GM12878 (cell line): ENCODE measurements at places on chromosomes 11 and 22. TPM values are rescaled to one million over a fixed set of nuclear protein-coding genes. Genes with fewer than 3 reads are reported as not detected.

Gene CRYAB
- total RNA-seq: not detected in 2 replicates

Gene CALCA
- total RNA-seq: not detected in 2 replicates

DNA sequence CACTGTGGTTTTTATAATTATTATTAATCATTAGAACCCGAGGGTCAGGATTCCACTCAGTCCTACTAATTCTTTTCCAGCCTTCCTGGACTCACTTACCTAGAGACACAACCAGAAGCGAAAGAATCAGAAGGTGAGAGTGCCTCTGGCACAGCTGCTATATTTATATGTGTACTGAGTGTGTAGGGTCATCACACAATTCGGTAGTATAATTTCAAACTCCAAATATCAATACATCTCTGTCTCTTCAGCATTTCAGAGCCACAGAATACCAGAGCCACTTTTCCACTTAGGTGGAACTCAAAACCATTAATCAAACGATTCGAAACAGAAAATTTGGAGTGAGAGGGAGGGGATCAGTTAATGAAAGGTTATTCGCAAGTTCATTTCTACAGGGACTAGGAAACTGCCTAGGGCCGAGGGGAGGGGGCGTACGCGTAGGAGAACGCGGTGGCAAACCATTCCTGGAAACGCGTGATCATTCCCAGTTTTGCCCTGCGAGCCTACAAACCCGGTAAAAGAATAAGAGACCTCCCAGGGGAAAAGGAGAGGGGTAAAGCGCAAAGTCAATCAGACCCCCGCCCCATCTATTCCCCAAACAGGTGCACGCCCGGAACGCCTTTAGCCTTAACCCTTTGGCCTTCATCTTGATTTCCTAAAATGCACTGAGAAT, 5.4 kb downstream of the BSX start:
- DNase-seq: no peak
- H3K27me3 ChIP-seq: peaks cover 48% of the 10 kb centered on the region
- H3K36me3 ChIP-seq: no peaks in the 10 kb centered on the region
- H3K4me1 ChIP-seq: no peaks in the 10 kb centered on the region
- no peak overlapping the region for H3K4me3 ChIP-seq

GRCh38 chr22:28857288-28857687, 26.1 kb upstream of the ZNRF3 start:
- no peak overlapping the region for H3K4me3 ChIP-seq
- no peaks in the 10 kb centered on the region for H3K36me3 ChIP-seq
- no peak for DNase-seq
- no peaks in the 10 kb centered on the region for H3K4me1 ChIP-seq
- no peaks in the 10 kb centered on the region; the same call in 1 of the 2 replicates for H3K27me3 ChIP-seq

DNA sequence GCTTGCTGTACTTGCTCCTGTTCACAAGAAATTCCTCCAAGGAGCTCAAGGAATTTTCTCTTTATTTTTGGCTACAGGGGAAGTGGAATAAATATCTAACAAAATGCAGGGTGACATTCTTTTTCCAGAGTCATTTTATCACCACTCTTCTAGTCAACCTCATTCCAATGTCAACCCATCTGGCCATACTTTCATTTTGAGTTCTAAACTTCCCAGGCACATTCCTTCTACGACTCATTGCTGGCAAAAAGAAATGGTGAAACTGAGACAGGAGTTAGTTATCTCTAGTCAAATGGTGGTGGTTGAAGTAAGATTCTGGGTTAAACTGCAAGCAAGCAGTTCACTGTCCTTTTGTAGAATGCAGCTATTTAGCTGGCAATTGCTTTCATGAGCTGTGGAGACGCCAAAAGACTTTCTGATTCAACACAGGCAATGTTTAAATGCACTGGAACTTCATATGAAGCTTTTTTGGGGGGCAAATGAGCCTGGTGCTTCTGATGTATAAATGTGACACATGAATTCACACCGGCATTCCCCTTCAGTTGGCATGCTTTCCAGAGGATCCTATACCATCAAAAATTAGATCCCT, 304.6 kb downstream of the CADM1 start:
- peaks cover 5% of the 10 kb centered on the region; the same call in 1 of the 2 replicates for H3K4me1 ChIP-seq
- H3K27ac ChIP-seq: no peak overlapping the region
- H3K27me3 ChIP-seq: peaks cover 3% of the 10 kb centered on the region; the same call in 1 of the 2 replicates
- no peaks in the 10 kb centered on the region for H3K36me3 ChIP-seq
- DNase-seq: no peak

DNA sequence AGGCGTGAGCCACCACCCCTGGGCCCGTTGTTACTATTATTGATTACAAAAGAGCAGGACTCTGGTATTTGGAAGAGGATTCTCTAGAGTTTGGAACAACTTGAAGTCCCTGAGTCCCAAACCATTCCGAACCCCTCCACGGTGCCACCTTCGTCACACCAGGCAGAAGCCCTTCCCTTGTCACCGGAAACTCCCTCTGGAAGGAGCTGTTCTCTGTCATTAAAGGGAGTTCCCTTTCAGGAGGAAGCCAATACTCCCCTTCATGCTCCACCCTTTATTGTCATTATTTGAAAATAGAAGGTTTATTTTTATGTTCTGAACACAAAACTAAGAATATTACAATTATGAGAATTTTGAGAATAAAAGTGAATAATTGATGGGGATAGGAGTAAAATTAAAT, 5.1 kb upstream of the C11orf24 start:
- peaks cover 14% of the 10 kb centered on the region for H3K4me1 ChIP-seq
- no peak overlapping the region for H3K27ac ChIP-seq
- no peak overlapping the region for H3K4me3 ChIP-seq
- DNase-seq: no peak
- H3K27me3 ChIP-seq: no peaks in the 10 kb centered on the region

DNA sequence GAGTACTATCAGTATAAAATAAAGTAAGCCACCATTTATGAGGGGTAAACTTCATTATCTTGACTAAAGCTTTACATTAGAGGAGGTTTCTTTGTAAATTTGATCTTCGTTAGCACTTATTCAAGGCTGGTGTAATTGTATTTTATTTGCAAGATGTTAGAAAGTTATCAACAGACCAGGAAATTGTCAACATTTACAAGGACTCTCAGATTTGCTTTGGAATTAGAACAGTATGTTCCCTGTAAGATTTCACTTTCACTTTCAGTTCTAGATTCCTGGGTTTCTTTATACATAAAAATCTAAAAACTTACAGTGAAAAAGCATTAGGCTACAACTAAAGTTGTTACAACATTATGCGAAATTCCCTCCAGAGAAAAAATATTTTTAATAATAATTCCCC, 4.6 kb upstream of the BIRC3 start:
- no peaks in the 10 kb centered on the region for H3K27me3 ChIP-seq
- H3K27ac ChIP-seq: peak overlapping the region; percentile 97
- H3K36me3 ChIP-seq: no peaks in the 10 kb centered on the region
- DNase-seq: no peak

- peaks cover 19% of the 10 kb centered on the region for H3K4me1 ChIP-seq
- H3K27ac ChIP-seq: no peak overlapping the region
- DNase-seq: no peak
- H3K4me3 ChIP-seq: no peak overlapping the region
These were observed 3.3 kb downstream of the C2CD2L start for GRCh38 chr11:119110439-119110838.

DNA sequence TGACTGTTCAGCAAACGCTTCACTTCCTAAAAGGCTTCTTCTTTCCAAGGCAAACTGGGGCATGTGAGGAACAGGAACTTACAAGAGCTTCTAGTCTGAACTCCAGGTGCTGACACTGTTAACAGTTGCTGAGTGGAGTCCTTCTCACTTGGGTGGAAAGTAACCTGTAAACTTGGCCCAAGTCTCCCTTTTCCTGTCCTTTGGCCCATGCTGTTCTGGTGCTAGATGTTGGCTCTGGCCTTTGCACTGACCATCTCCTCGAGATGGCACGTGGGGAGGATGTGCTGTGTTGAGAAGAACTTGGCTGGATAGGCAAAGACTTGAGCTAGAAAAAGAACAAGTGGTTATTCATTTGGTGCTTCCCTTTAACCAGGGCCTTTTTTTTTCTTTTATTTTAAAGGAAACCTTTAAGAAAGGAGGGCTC, 53.6 kb downstream of the PTPRJ start:
- no peak for DNase-seq
- no peak overlapping the region for H3K4me3 ChIP-seq
- no peaks in the 10 kb centered on the region for H3K27me3 ChIP-seq
- peaks cover 51% of the 10 kb centered on the region for H3K4me1 ChIP-seq
- H3K27ac ChIP-seq: no peak overlapping the region

Gene KIAA1671
- 0.53 and 0.82 TPM in 2 replicates for total RNA-seq

GRCh38 chr22:39832627-39833074, 60.9 kb downstream of the ENTHD1 start:
- no peak overlapping the region for H3K27ac ChIP-seq
- no peak for DNase-seq
- no peaks in the 10 kb centered on the region for H3K27me3 ChIP-seq
- 0 out of 2 replicates have a peak overlapping the region, but pooled peaks have one; percentile 39 for H3K4me3 ChIP-seq

Gene RHOD
- total RNA-seq: 2.2 and 2.6 TPM in 2 replicates

GRCh38 chr22:19994851-19995610, 21.6 kb downstream of the ARVCF start:
- DNase-seq: no peak
- H3K4me3 ChIP-seq: no peak overlapping the region
- H3K4me1 ChIP-seq: no peaks in the 10 kb centered on the region
- no peaks in the 10 kb centered on the region for H3K36me3 ChIP-seq
- H3K27me3 ChIP-seq: no peaks in the 10 kb centered on the region; the same call in 1 of the 2 replicates

GRCh38 chr22:22508274-22509176, at the start of gene ZNF280B:
ZNF280B (minus strand) TSS chr22:22508742; CDS start chr22:22489398, 19,344 bp downstream.
- H3K4me1 ChIP-seq: no peaks in the 10 kb centered on the region
- H3K4me3 ChIP-seq: peak within 1 kb of the TSS; percentile 77
- DNase-seq: peak; percentile 43
- H3K36me3 ChIP-seq: no peaks in the 10 kb centered on the region
- H3K27ac ChIP-seq: no peak within 1 kb of the TSS

Gene ADAMTS15
- not detected in 2 replicates for total RNA-seq

GRCh38 chr11:10893714-10894151, 35.9 kb upstream of the ZBED5 start:
- no peak for DNase-seq
- H3K36me3 ChIP-seq: no peaks in the 10 kb centered on the region
- H3K27me3 ChIP-seq: no peaks in the 10 kb centered on the region
- H3K4me3 ChIP-seq: no peak overlapping the region
- H3K4me1 ChIP-seq: no peaks in the 10 kb centered on the region
- no peak overlapping the region for H3K27ac ChIP-seq

Gene C22orf31
- not detected in 2 replicates for total RNA-seq

Gene PRR33
- not detected in 2 replicates for total RNA-seq

DNA sequence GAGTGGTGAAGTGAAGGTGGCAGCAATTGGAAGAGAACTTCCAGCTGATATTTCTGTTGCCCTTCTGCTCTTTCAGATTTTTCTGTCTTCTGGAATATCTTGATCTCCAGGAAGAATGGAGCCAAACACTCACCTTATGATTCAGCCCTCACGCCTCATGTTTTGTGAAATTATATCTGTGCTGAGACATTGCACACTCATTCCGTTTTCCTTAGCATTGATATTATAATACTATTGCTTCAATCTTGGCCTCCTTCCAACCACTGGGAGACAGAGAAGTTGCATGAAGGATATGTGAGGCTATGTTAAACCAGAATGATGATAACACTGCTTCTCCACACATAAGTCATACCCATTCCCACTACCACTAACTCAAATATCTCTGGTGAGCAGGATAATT, 177.9 kb downstream of the ETS1 start:
- DNase-seq: no peak
- H3K27me3 ChIP-seq: no peaks in the 10 kb centered on the region
- H3K36me3 ChIP-seq: no peaks in the 10 kb centered on the region
- no peak overlapping the region for H3K4me3 ChIP-seq
- H3K4me1 ChIP-seq: no peaks in the 10 kb centered on the region; the same call in none of the 2 replicates

Gene PVALB
- not detected in 2 replicates for total RNA-seq

Gene HBE1
- 0.82 and 2.7 TPM in 2 replicates for total RNA-seq

Gene SLC5A12
- total RNA-seq: not detected in 2 replicates

- no peaks in the 10 kb centered on the region for H3K4me1 ChIP-seq
- no peaks in the 10 kb centered on the region for H3K27me3 ChIP-seq
- H3K4me3 ChIP-seq: no peak overlapping the region
- no peaks in the 10 kb centered on the region for H3K36me3 ChIP-seq
- no peak overlapping the region for H3K27ac ChIP-seq
These were observed 693.4 kb upstream of the CCDC90B start for GRCh38 chr11:83979593-83979992.

- no peaks in the 10 kb centered on the region for H3K4me1 ChIP-seq
- DNase-seq: peak; percentile 37
These were observed 84.1 kb downstream of the LARGE2 start for GRCh38 chr11:46006418-46007070.

DNA sequence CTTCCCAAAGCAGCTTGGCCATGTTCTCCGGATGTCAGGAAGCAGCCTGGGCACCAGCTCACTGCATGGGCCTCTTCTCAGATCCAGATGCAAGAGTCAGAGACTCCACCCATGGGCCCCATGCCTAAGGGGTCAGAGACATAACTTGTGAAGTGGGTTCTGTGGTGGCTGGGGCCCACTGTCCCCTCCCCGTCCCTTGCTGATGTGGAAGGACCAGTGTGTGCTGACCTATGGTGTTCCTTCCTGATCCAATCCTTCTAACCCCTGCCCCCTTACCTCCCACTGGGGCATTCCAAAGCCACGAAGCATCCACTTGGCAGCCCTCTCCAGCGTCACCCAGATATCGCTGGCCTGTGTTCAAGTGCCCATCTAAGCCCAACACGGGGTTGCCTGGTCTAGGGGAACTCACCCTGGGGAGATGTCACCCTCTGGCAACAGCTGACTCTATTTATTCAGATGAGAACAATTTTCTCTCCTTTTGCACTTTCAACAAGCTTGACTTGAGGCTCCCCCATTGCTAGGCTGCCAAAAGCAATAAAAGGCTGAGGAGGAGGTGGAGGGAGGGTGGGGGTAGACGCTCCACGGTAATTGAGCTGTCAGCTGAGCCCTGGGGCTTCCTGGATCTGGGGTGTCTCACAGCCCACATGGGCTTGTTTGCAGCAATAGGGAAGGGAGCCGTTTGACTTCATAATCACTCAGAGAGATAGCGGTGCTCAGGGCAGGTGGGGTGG, 158.5 kb downstream of the ADAMTS15 start:
- no peak overlapping the region for H3K27ac ChIP-seq
- H3K27me3 ChIP-seq: 0 out of 2 replicates have a peak, but pooled peaks cover 4% of the 10 kb centered on the region

GRCh38 chr11:61780581-61781162, 11.7 kb downstream of the TMEM258 start:
- H3K4me1 ChIP-seq: no peaks in the 10 kb centered on the region; the same call in 1 of the 2 replicates
- H3K4me3 ChIP-seq: no peak overlapping the region
- no peak for DNase-seq
- H3K27ac ChIP-seq: no peak overlapping the region

DNA sequence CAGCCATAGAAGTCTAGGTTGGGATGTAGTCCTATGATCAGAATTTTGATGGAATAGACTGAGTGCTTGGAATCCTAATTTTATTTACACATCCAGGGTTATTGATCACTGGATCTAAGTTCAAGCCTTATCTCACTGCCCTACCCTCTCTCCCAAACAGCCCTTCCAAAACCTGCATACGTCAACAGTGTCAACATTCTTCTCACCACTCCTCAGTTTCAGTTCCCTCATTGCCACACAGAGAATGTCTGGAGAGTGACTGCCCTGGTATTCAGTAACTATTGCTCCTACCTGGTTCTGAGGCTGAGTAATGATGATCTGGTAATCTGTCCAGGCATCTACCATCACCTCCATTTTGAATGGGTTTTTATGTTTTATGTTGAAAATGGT, 60.0 kb downstream of the GLYATL1 start:
- no peak for DNase-seq
- no peaks in the 10 kb centered on the region for H3K36me3 ChIP-seq
- no peak overlapping the region for H3K27ac ChIP-seq
- no peak overlapping the region for H3K4me3 ChIP-seq
- H3K4me1 ChIP-seq: no peaks in the 10 kb centered on the region
